ENCODE measurements at places on chromosomes 13 and 19.

GRCh38 chr19:7865262-7865911, 8.8 kb downstream of the PRR36 start:
- no peak for DNase-seq

- no peak for DNase-seq
Measured at GRCh38 chr13:39279077-39279476, 240.8 kb downstream of the NHLRC3 start.

DNA sequence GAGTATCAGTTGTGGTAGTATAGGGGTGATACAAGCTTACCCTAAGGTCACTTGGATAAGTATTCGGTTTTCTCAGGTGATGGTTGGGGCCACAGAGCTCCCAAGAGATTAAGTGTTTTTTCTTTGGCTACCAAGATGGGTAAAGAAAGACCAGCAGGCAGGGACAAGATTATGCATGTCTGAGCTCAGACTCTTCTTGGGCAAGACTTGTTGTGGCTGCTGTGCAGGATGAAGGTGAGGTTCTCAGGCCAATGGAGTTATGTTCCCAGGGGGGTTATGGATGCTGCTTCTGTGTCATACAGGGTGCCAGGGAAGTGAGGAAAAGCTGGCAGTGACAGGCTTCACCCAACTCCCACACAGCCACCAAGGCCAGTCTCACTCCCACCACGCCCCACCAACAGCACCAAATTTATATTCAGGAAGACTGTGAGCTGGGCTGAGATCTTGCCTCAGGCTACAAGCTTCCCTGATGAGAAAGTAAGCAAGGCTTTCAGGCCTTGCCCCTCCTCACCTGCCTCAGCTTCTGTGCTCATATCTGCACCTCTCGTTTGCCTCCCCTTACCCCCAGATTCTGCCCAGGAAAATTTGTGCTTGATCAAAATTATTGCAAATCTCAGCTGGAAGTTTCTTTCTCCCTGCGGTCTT, 511.8 kb upstream of the SLITRK1 start:
- no peak for DNase-seq

GRCh38 chr13:24152292-24153214, 8.0 kb upstream of the SPATA13 start:
- no peak for DNase-seq

- DNase-seq, result no peak
Measured at GRCh38 chr19:43499042-43499441, 5.5 kb downstream of the PHLDB3 start.

GRCh38 chr19:18202778-18203407, 949 bp downstream of the RAB3A start:
- peak; percentile 14 for DNase-seq

- DNase-seq, result peak; percentile 59
Measured at GRCh38 chr19:19032420-19033175, 719 bp downstream of the SUGP2 start.

DNA sequence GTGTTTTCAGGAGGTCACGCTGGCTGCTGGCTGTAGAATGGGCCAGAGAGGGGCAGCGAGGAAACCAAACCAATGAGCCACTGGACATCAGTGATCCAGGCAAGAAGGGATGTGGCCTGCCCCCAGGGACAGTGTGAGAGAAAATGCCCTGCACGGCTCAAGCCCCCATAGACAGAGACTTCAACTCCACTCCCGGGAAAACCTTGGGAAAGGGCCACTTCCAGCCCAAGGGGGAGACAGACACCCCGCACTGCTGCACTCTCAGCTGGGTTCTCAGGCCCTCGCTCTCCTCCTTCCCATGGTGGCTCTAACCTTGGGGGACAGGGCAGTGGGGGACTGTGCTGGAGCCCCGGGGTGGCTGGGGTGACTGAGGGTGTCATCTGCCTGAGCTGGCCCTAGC, 172.0 kb downstream of the KATNAL1 start:
- DNase-seq, result no peak

GRCh38 chr19:43723588-43723987, 7.7 kb downstream of the IRGC start:
- no peak for DNase-seq

DNA sequence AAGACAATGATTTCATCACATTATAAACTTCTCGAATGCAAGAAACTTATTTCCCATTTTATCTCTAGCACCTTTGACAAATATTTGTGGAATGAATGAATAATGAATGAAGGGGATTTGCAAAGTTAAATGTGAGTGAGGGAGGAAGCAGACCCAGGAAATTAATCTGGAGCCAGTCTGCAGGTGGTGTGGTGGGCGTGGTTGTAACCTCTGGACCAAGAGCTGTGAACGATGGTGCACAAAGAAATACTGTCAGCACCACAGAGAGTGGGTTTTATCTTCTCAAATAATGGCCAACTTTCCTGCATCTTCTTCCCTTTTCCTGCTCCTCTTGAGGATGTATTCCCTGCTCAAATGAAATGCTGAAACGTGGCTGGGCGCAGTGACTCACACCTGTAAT, 11.0 kb upstream of the ZNF792 start:
- no peak for DNase-seq

DNA sequence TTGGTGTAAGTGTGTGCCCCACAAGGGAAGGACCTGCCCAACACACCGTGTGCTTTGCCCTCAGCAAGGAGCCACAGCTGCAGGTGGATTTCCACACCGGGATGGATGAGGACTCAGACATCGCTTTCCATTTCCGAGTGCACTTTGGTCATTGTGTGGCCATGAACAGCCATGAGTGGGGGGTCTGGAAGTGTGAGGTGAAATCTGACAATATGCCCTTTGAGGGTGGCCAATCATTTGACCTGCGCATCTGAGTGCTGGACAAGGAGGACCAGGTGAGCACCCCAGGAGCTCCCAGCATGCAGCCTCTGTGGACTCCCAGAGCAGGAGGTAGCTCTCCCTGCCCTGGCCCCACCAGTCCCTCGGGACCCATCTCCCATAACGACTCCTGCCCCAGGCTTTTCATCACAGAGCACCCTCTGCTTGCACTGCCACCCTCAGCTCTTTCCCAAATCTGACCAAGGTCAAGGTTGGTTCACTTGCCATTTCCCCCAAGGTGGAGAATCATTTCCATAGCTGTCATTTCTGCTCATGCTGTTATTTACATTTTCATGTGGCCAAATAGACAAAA, 13.2 kb upstream of the EID2 start:
- DNase-seq, result no peak

- DNase-seq, result no peak
Measured at GRCh38 chr13:27266917-27267316, 3.7 kb upstream of the RASL11A start.

DNA sequence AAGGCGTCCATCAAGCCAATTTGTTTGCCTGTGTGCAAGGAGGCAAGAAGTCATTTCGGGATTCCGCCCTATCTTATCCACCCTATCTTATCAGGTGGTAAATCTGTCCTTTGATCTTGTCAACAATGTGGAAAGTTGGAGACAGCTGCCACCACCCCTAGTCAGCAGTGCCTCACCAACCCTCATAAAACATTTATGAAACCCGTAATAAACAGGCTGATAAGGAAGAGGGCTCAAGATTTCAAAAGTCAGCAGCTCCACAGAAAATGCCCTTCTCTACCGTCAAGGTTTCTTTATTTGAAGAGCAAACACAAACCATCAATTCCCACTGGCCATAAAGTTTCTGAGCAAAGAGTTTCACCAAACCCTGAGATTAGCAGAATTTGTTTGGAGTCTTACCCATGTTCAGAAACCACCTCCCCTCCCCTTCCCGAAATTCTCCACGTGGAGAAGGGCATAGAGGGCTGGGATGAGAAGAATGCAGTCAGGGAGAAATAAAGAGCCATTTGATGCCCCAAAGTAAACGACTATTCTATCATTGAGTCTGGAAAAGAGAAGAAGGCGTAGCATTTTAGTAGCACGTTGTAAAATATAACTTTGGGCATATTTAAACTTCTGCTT, 196.0 kb upstream of the GPR12 start:
- no peak for DNase-seq

- DNase-seq, result no peak
Measured at GRCh38 chr13:49669735-49670309, 21.5 kb downstream of the EBPL start.

DNA sequence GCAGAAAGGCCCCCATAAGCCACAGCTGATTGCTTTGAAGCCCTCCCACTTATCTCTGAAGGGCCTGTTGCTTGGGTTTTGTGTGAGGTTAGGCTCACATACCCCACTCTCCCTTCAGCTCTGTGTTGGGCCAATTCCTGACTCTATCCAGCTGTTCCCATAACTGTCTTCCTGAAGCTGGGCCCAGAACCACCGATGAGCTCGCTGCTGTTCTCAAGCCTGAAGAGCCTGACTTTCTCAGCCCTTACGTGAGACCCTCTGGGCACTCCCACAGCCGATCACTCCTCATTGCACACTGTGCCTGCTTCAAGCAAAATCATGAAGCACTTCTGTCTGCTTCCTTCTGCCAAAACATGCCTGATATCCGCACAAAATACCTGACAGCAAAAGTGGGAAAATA, 124.1 kb downstream of the CRYL1 start:
- DNase-seq, result no peak

GRCh38 chr19:30293051-30293785, 79.0 kb upstream of the ZNF536 start:
- DNase-seq, result no peak

GRCh38 chr19:5171711-5172110, 168.9 kb downstream of the PTPRS start:
- DNase-seq, result no peak

DNA sequence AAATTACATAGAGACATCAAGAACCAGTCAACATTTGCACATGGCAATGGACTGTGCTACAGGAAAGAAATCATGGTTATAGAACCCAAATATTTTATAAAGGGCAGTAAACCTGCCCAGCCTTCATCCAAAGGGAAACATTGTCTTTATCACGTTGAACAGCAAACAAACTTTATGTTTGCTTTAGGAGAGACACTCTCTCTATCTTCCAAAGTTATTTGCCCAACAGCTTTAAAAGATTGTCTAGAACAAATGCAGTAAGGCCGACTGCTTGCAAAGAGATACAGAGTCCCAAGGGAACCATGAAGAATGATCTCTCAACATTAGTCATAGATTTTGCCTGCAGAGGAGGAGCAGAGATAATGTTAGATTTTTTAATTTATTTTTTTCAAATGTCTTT, 1323.5 kb upstream of the SLC10A2 start:
- no peak for DNase-seq

DNA sequence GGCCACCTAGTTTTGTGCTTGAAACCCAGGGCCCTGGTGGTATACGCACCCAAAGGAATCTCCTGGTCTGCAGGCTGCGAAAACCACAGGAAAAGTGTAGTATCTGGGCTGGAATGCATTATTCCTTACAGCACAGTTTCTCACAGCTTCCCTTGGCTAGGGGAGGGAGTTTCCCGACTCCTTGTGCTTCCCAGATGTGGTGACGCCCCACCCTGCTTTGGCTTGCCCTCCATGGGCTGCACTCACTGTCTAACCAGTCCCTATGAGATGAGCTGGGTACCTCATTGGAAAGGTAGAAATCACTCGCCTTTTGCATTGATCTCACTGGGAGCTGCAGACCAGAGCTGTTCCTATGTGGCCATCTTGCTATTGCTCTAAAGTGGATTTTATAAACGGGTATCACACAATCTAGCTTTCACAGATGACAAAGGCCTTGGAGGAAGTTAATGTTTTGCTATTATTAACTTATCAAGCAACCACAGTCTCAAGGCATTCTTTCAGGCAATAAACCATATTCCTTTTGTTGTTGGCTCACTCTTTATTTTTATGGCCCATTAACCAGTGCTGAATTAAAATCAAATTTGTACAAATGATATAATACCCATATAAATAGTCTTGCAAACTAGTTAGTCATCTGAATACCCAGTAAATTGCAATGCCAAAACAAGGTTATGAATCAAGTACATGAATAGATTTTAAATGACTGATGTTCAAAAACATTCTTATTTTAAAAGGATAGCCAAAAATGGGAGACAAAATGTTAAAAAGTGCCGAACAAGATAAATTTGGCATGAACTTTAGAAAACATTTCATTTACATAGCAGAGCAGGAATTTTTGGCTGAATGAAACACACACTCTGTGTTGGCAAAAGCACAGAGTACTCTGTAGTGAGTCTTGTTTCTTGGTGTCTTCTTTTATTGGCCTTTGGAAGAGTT, 475.4 kb upstream of the ARGLU1 start:
- DNase-seq, result no peak

GRCh38 chr13:75936791-75937190, 300.7 kb downstream of the LMO7 start:
- no peak for DNase-seq

- DNase-seq, result peak; percentile 37
Measured at GRCh38 chr13:111166882-111167675, 52.0 kb downstream of the ARHGEF7 start.

DNA sequence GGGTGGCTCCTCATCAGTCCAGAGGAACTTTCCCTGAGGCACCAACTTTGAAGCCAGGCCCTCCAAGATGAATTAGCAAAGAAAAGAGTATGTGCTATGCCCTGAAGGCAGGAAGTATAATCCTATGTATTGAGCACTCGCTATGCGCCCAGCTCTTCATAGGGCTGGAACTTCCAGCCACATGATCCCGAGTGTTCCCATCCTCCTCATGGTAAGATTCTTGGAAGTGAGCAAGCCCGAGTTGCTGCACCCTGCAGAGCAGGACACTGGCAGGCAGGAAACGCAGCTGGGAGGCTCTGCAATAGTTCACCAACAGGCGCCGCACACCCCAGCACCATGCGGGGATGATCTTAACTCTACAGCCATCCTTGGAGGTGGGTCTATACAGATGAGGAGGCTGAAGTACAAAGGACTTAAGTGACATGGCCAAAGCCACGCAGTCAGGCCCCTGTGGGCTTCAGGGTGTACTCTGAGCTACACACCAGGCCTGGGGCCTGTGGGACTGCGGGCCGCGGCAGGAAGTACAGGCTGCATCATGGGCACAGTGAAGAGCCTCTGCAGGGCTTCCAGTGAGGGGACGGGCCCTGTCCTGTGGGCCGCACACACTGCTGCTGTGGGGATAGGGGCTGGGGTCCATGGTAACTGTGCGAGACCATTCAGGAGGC, 25.1 kb downstream of the C19orf47 start:
- no peak for DNase-seq
